ENCODE measurements at places on chromosomes 2 and 18. TPM values are rescaled to one million over a fixed set of nuclear protein-coding genes. Genes with fewer than 3 reads are reported as not detected.

GRCh38 chr18:6836331-6836730 is 106.8 kb downstream of the ARHGAP28 start:
- no peak overlapping the region for H3K27ac ChIP-seq
- peaks cover 6% of the 10 kb centered on the region for H3K36me3 ChIP-seq
- DNase-seq = no peak
- H3K27me3 ChIP-seq = no peaks in the 10 kb centered on the region
- H3K4me1 ChIP-seq = no peaks in the 10 kb centered on the region

DNA sequence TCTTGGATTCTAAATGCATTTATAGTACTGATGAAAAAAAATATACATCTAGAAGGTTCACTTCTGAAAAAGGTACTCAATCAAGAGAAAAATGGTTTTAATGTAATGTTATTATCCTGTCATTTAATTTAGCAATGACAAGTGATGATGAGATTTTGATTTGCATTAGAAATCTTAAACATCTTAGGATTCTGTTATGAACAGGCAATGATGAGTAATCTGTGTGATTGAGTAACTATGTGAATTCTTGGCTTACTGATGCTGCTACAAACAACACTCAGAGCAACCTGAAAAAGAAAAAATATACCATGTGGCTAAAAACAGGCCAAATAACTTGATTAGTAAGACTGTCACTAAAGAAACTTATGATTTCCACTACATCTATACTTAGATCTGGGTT is 30.1 kb downstream of the RBKS start:
- no peaks in the 10 kb centered on the region for H3K27me3 ChIP-seq
- no peak overlapping the region for H3K4me3 ChIP-seq
- DNase-seq = no peak
- no peaks in the 10 kb centered on the region for H3K36me3 ChIP-seq
- H3K27ac ChIP-seq = no peak overlapping the region

GRCh38 chr2:120555092-120555491 is 180.6 kb upstream of the GLI2 start:
- H3K4me3 ChIP-seq = no peak overlapping the region
- peaks cover 35% of the 10 kb centered on the region for H3K27me3 ChIP-seq
- H3K4me1 ChIP-seq = peaks cover 18% of the 10 kb centered on the region
- H3K27ac ChIP-seq = no peak overlapping the region

DNA sequence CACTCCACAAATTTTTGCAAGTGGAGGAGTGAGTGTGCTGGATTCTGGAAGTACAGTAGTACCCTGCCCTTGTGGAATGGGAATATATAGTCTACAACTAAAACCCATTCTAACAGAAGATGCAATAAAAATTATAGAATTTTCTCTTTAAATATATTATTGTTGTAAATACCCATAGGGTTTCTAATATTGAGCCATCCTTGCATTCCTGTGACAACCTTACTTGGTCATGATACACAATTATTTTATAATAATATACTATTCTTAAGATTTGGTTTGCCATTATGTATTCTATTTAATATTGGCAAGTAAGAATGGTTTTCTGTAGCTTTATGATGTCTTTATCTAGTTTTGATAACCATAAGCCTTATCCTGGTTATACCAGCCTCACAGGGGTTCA is 52.2 kb downstream of the EML6 start:
- H3K4me1 ChIP-seq = peaks cover 3% of the 10 kb centered on the region
- H3K4me3 ChIP-seq = no peak overlapping the region
- DNase-seq = no peak
- no peak overlapping the region for H3K27ac ChIP-seq

The PGAP1 gene
- total RNA-seq = 45.1 TPM

The VPS4B gene
- 34.2 TPM for total RNA-seq
